ENCODE measurements at places on chromosomes 5 and 9.
A peak's percentile ranks its signal among the peaks of the same experiment; 100 is the strongest.

DNA sequence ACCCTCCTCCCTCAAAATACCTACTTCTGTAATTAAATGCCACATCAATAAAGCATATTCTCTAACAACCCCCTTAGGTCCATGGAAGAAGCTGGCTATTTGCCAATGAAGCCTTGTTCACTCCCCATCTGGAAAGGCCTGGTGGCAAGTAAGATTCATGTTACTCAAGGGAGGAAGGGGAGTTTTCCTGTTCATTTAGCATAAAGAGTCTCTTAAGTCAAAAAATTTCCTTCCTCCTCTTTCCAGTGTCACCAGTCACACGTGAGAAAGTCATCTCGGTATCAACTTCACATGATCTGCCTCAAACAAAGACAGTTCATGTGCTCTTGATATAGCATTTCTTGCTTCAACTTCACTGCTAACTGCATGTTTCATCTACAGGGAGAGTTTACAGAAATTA is 32.7 kb upstream of the RIC1 start:
- DNase-seq, result no peak

DNA sequence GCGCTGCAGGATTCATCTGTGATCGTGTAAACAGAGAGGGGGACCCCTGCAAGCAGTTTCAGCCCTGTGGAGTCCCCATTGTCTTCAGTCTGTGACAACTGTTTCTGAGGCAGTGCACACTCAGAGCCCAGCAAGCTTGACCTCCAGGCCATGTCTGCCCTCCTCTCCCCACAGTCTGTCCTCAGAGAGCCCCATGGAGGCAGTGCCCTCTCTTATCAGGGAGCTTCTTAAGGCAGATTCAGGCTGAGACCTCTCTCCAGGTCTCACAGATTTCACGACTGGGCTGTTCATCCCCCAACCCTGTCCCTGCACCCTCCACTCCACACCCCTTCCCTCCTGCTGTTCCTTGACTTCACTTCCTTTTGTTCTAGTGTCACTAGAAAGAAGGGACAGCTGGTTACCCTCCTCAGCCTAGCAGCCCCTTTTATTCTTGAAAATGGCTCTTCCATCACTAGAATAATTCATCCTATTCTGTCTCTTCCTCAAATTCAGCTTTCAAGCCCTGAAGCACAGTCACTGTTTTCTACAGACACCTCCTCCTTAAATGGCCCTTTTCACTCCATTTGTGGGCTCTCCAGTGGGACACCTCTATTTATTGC is 218.4 kb downstream of the MED10 start:
- no peak for DNase-seq

DNA sequence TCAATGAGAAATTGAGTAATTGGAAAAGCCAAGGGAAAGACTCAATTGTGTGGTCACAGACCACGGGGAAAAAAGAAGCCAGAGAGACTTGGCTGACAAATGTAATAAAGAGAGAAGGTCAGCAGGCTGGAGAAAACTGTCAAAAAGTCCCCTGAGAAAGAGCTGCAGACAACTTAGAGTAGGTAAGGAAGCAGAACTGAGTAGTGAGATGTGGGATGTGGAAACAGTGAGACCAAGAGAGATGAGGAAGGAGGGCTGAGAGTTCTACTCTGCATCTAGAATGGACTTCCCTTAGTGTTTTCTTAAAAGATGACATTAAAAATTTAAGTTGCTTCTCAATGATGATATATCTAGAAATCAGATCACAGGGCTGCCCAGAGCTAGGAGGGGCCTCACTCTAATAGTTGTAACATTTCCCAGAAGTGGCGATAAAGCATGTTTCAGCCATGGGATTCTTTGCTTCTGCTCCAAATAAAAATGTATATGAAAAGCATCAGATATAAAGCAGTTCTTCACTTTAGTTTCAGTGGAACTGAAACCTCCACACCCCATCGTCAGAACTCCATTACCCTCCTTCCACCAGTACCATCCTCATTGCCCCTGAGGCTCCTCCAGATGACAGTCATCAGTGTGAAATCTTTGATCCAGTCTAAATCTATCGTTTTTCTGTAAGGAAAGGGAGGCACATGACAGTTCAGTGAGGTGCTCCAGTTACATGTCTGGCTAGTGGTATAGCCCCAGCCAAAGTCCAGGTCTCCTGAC is 80.6 kb downstream of the SPEF2 start:
- DNase-seq, result no peak

DNA sequence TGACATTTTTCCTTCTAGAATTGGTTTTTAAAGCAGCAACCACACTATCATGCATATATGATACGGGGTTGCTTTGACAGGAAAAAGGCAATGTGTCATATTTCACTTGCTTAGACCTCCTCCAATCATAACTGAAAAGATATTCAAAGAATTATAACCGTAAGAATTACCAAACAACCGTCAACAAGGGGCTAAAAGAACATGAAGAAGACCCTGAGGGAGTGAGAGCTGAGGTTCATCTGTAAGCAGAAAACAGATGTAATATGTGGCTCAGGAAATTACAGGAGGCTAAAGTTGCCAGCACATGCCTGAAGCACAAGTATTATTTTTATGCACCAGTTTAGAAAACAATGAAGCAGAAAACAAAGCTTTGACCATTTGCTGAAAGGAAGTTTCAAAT is 78.9 kb downstream of the APBA1 start:
- no peak for DNase-seq

DNA sequence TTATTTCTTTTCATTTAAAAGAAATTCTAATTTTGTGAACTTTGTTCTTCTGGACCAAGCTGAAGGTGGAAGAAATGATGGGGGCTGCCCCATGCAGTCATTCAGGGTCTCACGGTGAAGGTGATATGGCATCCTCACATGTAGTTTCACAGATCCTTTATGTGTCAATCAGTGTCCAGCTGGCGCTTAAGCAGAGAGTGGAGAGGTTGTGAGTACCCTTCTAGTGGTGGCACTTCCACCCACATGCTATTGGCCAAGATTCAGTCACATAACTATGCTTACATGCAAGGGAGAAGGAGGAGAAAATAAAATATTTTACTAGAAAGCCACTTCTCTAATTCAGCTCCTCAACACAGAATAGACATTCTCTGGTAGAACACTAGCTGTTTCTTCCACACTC is 34.7 kb downstream of the PLPPR1 start:
- no peak for DNase-seq

- no peak for DNase-seq
Observed at GRCh38 chr9:110714314-110714713, 45.7 kb downstream of the MUSK start.

GRCh38 chr5:17763301-17763700 is 129.0 kb downstream of the TAF11L14 start:
- DNase-seq, result no peak

DNA sequence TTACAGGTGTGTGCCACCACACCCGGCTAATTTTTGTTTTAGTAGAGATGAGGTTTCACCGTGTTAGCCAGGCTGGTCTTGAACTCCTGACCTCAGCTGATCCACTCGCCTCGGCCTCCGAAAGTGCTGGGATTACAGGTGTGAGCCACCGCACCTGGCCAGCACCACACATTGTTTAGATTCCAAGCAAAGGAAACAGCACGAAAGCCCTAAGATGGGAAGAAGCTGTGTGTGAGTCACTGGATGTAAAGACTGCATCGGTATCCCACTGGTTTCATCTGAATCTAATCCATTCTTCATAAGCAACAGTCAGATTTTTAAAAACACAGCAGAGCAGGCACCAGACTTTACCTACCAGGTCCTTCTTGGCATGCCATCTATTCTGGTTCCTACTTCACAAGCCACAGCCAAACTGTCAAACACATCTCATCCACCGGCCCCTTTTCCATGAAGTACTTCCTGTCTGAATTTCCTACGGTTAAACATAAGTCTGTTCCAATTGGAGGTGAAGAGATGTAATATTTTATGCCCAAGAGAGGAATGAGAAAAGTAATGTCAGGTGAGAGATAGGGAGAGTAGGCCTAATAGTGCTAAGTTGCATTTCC is 17.4 kb downstream of the UBTD2 start:
- DNase-seq, result no peak

GRCh38 chr5:109916481-109917153 is 226.9 kb downstream of the MAN2A1 start:
- no peak for DNase-seq

- DNase-seq, result no peak
Observed at GRCh38 chr5:71482132-71482531, 26.7 kb downstream of the BDP1 start.

GRCh38 chr5:180601591-180602480 is 10.5 kb upstream of the SCGB3A1 start:
- peak; percentile 66 for DNase-seq

- no peak for DNase-seq
Observed at GRCh38 chr5:133851521-133851920, 116.9 kb downstream of the C5orf15 start.

DNA sequence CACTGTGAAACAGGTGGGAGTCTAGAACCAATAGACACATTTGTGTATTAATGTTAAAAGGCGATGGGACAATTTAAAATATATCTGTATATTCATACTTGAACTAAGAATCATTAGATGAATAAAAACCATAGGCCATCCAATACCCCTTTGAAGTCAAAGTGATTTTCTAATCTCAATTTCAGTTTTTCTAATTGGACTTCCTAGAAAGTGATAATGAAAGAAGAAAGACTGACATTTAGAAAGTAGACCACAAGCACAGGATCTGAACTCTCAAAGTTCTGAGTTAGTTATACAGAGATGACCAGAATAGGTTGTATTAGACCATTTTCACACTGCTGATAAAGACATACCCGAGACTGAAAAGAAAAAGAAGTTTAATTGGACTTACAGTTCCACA is 412.8 kb upstream of the PIK3R1 start:
- DNase-seq, result no peak

GRCh38 chr9:131274674-131275331 is 1.5 kb downstream of the FAM78A start:
- no peak for DNase-seq

- no peak for DNase-seq
Observed at GRCh38 chr9:84670138-84671041, 861 bp downstream of the NTRK2 start.

DNA sequence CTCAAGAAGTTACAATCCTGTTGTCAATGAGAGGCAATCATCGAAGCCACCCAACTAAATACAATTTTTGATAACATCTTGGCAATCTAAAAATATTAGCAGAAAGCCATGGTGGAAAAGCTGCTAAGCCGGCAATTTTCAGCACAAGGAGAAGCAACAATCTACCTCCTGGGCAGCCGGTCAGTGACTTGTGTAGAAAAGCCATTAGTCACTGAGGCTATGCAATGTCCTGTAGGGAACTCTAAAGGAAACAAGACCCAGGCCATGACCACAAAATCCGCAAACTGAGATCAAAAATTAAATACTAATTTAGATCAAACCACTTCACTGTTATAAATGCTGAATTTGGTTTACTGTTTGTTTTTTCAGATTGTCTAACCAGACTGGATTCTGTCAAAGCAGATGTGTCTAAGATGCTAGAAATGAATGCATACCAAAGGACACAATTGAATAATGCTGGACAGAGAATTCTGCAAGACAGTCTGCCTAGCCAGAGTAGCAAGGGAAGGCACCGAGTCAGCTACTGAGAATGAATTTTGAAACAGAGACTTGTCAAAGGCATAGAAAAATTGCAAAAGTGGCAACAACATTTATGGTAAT is 384.8 kb downstream of the PRELID2 start:
- no peak for DNase-seq

GRCh38 chr5:76473661-76474060 is 70.6 kb downstream of the IQGAP2 start:
- no peak for DNase-seq

- DNase-seq, result no peak
Observed at GRCh38 chr5:158510479-158510878, 589.2 kb downstream of the EBF1 start.

- DNase-seq, result no peak
Observed at GRCh38 chr5:169724303-169725087, 87.4 kb downstream of the DOCK2 start.

DNA sequence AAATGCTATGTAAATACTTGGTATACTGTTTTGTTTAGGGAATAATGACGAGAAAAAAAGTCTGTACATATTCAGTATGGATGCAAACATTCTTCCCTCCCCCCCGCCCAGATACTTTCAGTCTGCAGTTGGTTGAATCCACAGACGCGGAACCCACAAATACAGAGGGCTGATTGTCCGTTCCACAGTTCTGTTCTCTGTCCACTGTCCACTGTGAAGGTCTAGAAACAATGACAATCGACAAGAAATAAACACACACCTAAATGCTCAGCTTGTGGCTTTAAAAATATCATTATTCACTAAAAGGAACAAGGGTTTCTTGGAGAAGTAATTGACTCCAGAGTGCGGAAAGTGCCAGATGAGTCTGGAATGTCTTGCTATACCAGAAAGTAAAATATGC is 109.1 kb downstream of the TMEM161B start:
- DNase-seq, result no peak

GRCh38 chr5:156199045-156199444 is 127.9 kb upstream of the SGCD start:
- no peak for DNase-seq

Measured in RWPE2 (cell line).